ENCODE measurements at places on chromosomes 6 and 20. TPM values are rescaled to one million over a fixed set of nuclear protein-coding genes. Genes with fewer than 3 reads are reported as not detected.

DNA sequence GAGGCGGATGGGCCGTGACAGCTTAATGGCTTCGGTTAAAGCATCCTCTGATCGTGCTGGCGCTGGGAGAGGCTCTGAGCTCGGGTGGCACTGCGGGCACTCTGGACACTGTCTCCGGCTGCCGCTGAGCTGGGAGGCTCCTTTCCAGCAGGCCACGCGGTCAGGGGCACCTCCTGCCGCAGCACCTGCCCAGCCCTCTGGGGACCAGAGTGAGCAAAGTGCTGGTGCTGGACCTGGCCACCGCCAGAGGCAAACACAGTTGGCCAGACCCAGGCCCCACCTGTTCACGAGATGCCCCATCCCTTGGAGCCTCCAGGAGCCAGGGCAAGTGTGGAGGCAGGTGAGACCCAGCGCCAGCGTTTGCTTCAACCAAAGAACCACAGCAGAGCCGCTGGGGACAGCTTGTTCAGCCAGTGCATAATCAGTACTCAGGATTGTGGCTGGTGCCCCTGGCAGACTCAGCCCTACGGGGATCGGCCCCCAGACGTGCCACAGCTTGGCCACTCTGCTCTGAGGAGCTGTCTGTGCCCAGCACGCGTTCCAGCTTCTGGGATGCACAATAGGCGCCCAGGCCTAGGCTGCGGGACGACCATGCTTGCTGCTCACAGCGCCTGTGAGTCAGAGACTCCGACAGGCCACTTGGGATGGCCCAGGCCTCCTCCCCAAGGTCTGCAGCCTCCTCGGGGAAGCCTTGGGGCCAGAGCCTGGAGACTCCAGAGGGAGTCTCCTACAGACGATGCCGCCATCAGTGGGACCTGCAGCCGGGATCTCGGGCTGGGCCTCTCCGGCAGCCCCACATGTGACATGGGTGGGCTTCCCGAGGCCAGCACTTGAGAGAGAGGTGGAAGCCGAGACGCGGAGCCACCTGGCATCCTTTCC, 38.2 kb upstream of the SLCO4A1 start:
- no peak for DNase-seq

DNA sequence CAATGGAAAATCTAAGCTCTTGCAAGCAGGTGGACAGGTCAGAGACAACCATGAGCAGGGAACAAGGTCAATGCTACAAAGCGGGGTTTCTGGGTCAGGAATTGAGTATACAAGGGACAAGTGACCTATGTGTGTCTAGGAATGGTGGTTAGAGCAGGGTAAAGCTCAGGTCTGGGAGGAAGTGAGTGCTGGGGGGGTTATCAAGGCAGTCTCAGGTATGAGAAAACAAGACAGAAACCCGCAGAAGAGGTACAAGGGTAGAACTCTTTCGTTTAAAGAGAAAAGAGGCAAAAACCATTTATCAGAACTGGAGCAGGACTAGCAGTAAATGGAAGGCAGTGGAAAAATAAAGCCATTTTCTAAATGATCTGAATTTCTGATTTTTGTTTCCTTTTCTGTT, 298.4 kb downstream of the ALDH8A1 start:
- DNase-seq, result no peak

DNA sequence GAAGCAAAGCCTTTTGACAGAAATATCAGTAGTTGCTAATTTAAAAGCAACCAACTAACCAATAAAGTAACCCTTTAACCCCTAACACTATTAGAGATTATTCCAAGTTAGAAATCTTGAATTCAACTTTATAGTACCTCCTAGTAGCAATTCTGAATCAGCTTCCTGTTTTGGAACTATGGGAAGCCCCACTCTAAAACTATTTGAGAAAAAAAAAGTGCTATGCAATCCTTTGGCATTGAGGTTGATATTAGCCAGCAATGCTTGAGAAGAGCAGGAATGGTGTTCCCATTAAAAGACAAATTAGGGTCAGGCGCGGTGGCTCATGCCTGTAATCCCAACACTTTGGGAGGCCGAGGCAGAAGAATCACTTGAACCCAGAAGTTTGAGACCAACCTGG, 306.2 kb upstream of the ZFP64 start:
- DNase-seq, result no peak

- no peak for DNase-seq
Observed at GRCh38 chr6:80340280-80340679, 233.8 kb downstream of the BCKDHB start.

GRCh38 chr6:35790683-35791082, 6.4 kb downstream of the CLPS start:
- DNase-seq, result no peak

DNA sequence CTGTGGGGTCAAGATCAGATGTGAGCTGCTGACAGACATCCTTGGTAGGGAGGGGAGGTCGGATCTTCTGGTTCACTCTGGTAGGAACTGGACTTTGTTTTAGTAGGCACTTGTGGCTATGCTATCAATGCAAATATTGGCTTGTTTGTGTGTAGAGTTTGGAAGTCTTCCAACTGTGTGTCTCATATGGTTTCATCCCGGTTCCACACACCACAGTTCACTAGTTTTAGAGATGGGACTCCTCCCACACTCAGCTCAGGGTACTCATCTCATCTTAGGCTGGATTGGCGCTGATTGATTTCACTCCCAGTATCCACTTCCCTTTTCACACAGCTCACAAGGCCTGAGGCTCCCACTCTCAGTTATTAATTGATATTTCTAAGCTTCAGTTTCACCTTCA, 161.3 kb downstream of the THBS2 start:
- no peak for DNase-seq

- no peak for DNase-seq
Observed at GRCh38 chr6:144321839-144322591, 36.9 kb downstream of the UTRN start.

DNA sequence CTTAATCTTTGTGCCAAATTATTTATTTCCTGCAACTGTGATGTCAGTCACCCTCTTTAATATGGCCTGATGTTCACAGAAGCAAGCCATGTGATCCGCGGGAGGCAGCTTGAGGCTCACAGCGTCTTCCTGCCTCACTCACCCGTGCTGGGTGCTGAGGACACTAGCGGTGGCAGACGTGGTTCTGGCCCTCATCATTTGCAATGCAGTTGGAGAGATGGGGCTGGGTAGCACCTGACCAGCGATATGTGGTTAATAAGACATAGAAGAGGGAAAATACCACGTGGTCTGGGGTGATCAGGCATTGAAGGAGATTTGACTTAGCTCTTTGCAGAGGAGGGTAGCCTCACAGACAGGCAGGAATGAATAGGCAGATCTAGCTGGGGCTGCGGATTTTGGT, 264.7 kb downstream of the TMEM242 start:
- no peak for DNase-seq

- DNase-seq, result no peak
Observed at GRCh38 chr6:153117986-153118879, 12.8 kb downstream of the RGS17 start.

- no peak for DNase-seq
Observed at GRCh38 chr20:43564455-43564854, 5.6 kb downstream of the SGK2 start.

DNA sequence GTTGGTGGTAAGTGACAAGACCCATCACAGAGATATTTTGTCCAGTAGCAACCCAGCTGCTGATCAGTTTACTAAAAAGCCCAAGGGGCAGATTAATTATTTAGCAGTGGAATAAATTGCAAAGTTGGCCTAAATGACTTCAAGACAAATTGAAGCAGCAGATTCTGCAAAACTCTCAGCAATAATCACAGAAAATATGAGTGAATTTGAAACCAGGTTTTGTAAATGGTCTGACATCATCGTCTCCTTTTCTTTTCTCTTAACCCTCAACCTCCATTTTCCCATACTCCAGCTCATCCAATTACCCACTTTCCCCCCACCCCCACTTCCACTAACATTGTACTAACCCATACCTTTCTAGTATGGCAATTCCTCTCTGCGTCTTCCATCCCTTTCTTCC, 11.3 kb upstream of the PTPRK start:
- DNase-seq, result no peak

DNA sequence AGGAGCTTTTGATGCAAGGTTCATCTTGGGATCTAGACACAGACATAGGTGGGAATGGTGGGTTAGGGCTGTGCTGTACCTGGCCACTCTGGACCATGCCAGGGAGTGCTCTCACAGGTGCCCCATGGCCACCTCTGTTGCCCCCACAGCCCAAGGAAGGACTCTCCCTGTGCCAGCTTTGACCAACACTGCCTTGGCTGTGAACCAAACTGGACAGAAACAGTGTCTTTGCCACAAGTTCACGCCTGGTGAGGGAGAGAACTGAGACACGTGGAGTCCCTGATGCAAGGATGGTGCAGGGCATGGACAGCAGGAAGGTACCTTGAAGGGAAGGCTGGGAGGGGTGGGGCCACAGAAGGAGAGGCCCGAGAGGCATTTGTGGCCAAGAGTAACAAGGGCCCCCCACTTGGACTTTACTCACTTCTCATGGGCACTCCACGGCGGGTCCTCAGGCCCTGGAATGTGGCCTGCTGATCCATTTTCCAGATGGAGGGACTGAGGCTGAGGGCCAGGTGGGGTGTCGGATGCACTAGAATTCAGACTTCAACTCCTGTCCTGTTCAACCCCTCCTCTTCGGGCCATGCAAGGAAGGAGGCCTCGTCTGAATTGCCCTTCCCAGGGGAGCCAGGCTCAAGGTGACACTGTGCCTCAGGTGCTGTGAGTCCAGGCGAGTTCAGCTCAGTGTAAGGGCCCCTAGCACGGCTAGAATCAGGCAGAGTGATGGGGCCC, 103.3 kb downstream of the YTHDF1 start:
- no peak for DNase-seq

- DNase-seq, result no peak
Observed at GRCh38 chr6:151065027-151065815, 174.5 kb upstream of the AKAP12 start.

DNA sequence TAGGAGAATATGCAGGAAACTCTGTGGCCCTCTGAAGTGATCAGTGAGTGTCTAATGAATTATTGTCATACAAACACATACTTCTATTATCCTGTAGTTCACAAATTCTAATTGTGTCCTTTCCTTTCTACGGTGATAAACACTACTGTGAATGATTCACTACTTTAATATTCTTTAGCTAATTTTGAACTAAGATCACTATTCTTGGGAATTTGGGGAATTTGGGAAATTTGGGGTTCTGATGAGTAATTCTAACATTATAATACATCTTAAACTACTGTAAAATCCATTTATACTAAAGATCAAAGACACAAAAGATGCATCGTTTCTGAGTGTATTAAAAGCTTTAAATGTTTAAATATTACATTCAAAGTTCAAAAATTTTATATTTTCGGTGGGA, 1287.2 kb upstream of the CITED2 start:
- DNase-seq, result no peak

DNA sequence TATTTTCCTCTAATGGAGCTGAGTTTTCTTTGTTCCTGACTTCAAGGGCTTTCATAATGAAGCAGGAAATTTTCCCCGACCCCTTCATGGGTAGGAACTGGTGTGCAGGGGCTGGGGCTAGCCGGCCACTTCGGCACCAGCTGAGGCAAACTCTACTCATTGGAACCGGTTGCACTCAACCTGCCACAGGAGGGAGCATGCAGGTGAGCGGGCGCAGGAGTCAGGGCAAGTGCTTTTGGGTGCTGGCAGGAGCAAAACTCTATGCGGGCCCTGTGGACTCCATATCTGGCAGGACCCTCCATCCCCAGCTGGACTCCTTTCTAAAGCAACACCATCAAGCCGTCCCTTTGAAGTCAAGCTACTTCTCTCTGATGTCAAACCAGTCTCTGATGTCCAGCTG, 244.2 kb downstream of the EPM2A start:
- DNase-seq, result no peak

GRCh38 chr20:51930775-51931174, 128.5 kb upstream of the SALL4 start:
- no peak for DNase-seq

DNA sequence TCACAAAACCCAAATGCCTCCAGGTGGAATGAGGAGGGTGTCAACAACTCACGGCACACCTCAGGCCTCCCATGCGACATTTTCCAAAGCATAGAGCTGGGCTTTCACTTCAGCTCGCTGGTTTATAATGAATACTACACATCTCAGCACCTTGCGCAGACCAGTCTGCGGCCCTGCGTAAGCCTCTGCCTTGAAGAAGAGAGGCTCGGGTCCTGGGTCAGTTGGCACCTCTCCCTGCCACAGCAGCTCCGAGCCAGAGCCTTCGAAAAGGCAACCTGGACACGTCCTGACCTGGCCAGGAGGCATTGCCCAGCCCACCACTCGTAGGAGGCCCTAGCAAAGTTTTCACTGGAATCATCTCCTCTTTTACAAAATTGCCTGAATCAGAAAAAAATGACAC, 183.0 kb upstream of the AFDN start:
- no peak for DNase-seq

GRCh38 chr6:15678514-15678913, 15.7 kb upstream of the DTNBP1 start:
- no peak for DNase-seq

The CLPSL1 gene
- not detected for total RNA-seq

The SLC13A3 gene
- total RNA-seq, result 0.08 TPM

The RIPOR3 gene
- 0.21 TPM for total RNA-seq

The COX4I2 gene
- total RNA-seq, result not detected

The GFOD1 gene
- 38.1 TPM for total RNA-seq

The FAM83C gene
- total RNA-seq, result not detected

The PTPRK gene
- 5.6 TPM for total RNA-seq
